Camera-type eye (tissue), 1 donor: ENCODE measurements at places on chromosomes 7 and 10. TPM values are rescaled to one million over a fixed set of nuclear protein-coding genes. Genes with fewer than 3 reads are reported as not detected.

Gene UPP1
- 8.5 TPM for total RNA-seq

Gene GPR85
- total RNA-seq: 26.8 TPM

Gene HTR7
- 1.2 TPM for total RNA-seq

Gene RTKN2
- total RNA-seq: 13.4 TPM

Gene KAZALD1
- total RNA-seq: 24.5 TPM

Gene ANXA8
- 0.88 TPM for total RNA-seq

Gene ZNF117
- 52.7 TPM for total RNA-seq

Gene EBLN1
- total RNA-seq: not detected

Gene ZSCAN21
- 19.7 TPM for total RNA-seq

Gene SKIDA1
- total RNA-seq: 11.4 TPM

Gene ESYT2
- total RNA-seq: 82.5 TPM

Gene SLC29A4
- 24.8 TPM for total RNA-seq

Gene SRGN
- total RNA-seq: 55.0 TPM

Gene SEMA3A
- total RNA-seq: 134 TPM

Gene UROS
- total RNA-seq: 55.3 TPM

Gene AKR1B15
- not detected for total RNA-seq

Gene PTF1A
- total RNA-seq: 2.8 TPM

Gene AKR1C4
- total RNA-seq: not detected

Gene PVRIG
- total RNA-seq: 0.33 TPM

Gene STK31
- 0.55 TPM for total RNA-seq

Gene AMZ1
- total RNA-seq: 0.11 TPM

Gene RBP4
- total RNA-seq: 7.0 TPM

Gene NRP1
- 126 TPM for total RNA-seq

Gene LRRC61
- total RNA-seq: 26.6 TPM

Gene CDK14
- total RNA-seq: 88.5 TPM

Gene PON1
- total RNA-seq: not detected

Gene NSMCE4A
- total RNA-seq: 75.5 TPM

Gene TFEC
- total RNA-seq: 4.5 TPM

Gene ANKRD2
- 0.55 TPM for total RNA-seq

Gene PKD1L1
- 2.1 TPM for total RNA-seq

Gene SAMD9L
- total RNA-seq: 13.8 TPM

Gene MAP3K8
- 12.0 TPM for total RNA-seq

Gene HOXA2
- not detected for total RNA-seq

Gene ACTR3C
- total RNA-seq: 5.3 TPM

Gene LDB3
- 24.9 TPM for total RNA-seq

Gene PPA1
- total RNA-seq: 123 TPM

Gene NCF1
- total RNA-seq: 1.6 TPM

Gene ZPBP
- 5.7 TPM for total RNA-seq

Gene ELMO1
- 58.2 TPM for total RNA-seq

Gene SPDYE6
- total RNA-seq: not detected

Gene CPA2
- total RNA-seq: not detected

Gene SBDS
- 81.7 TPM for total RNA-seq

Gene CPVL
- total RNA-seq: 7.9 TPM

Gene ZNF25
- total RNA-seq: 34.6 TPM

Gene TRIM50
- not detected for total RNA-seq

Gene PPP1R3C
- total RNA-seq: 69.8 TPM

Gene H2AZ2
- 221 TPM for total RNA-seq

Gene TSPAN33
- total RNA-seq: 6.5 TPM

Gene FOXP2
- 109 TPM for total RNA-seq

Gene IMPDH1
- total RNA-seq: 69.2 TPM

Gene EN2
- total RNA-seq: 0.11 TPM
